ENCODE measurements at places on chromosomes 5 and 9.

DNA sequence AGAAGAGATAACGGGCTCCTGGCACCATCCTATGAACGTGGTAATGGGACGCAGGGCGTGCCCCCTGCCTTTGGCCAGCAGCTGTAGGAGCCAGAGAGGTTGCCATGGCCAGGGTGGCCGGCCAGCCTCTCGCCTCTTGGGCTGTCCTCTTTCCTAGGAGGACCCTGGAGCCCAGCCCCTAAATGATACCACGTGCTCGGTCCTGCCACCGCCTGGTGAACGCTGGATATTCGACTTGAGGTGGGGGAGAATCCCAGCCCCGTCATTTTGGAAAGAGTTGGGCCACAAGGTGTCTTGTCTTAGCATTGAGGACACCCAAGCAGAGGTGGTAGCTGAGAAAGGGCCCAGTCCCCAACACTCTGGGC lies 391 bp upstream of the NRG2 start:
- peak; percentile 71 for DNase-seq

DNA sequence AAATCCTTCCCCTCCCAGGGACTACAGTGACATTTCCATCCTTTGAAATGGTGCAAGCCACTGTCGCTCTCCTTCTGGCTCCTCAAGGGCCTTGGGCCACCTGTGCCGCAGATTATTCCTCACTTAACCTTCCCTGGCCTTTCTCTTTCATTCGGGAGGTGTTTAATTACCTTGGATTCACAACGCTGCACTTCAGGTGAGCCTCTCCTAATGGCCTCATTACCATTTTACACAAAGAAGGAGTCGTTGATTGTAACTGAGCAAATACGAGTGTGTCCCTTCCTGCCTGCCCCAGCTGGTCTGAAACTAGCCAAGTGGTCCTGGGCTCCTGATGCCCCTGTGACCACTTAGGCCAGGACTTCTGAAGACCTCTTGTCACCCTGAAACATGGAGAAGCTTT lies 205.0 kb downstream of the CRB2 start:
- DNase-seq = no peak

GRCh38 chr9:127395497-127396252 lies 1.3 kb upstream of the SLC2A8 start:
- no peak for DNase-seq

DNA sequence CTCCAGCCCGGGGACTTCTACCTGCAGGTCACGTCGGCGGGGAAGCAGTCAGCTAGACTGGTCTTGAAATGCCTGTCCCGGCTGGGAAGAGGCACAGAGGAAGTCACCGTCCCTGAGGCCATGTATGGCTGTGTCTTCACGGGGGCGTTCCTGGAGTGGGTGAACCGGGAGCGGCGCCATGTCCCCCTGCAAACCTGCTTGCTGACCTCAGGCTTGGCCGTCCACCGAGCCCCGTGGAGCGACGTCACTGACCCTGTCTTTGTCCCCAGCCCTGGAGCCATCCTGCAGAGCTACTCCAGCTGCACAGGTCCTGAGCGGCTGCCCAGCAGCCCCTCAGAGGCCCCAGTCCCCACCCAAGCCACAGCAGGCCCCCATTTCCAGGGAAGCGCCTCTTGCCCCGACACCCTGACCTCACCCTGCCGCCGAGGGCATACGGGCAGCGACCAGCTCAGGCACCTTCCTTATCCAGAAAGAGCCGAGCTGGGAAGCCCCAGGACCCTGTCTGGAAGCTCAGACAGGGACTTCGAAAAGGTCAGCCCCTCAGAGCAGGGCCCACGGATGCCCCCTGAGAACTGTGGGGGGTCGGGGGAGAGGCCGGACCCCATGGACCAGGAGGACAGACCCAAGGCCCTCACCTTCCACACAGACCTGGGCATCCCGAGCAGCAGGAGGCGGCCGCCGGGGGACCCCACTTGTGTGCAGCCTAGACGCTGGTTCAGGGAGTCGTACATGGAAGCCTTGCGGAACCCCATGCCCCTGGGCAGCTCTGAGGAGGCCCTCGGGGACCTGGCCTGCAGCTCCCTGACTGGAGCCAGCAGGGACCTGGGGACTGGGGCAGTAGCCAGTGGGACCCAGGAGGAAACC lies 47.8 kb downstream of the PLEKHG4B start:
- peak; percentile 25 for DNase-seq

DNA sequence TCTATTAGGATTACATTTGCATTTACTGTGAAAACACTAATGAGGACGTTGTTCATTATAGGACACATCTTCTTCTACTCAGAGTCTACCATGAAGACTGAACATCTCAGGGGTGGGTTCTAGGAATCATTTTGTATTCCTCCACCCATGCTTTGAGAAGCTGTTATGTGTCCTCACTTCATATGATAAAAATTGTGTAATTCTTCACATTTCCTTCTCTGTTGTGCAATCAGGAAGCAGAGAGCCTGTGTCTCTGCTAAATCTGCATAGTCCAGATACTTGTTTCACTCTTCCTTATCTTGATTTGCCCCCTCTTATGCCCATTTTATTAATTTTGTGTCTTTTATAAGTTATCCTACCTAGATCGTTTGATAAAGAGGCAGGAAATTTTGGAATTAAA lies 97.8 kb upstream of the IQGAP2 start:
- no peak for DNase-seq

DNA sequence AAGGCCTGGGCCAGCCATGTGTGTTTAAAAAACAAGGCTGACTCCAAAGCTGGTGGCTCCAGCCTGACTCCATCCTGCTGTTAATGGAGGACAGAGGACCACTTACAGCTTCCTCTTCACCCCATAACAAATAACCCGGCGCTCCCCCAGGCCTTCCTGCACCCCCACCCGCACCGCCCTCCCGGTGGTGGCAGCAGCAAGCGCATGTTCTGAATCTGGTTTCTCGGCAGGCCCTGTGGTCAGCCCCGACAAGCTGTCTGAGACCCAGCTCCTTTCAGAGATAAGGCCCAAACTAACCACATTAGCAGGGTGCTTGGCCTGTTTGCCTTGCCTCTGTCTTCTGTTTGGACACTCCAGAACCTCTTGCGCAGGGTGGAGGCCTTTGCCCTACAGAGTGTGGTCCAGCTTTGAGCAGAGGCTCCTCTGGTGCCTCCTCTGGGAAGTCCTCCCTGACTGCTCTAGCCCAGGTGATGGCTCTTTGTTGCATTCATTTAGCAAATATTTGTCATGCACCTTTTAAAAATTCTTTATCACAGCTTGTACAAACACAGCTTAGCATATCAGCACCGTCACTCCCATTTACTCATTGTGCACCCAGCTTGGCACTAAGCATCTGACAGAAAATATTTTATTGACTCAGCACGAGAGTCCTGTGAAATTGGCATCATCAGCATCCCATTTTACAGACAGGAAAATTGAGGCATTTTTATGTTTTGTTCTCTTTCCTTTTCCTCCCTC lies 78.4 kb downstream of the NDFIP1 start:
- DNase-seq = no peak

All from GM13977 (cell line).